Daoy (cell line): ENCODE measurements at places on chromosomes 1 and 21.
A peak's percentile ranks its signal among the peaks of the same experiment; 100 is the strongest.

GRCh38 chr1:10829965-10830515 is 33.6 kb upstream of the CASZ1 start:
- DNase-seq: no peak

- no peak for DNase-seq
These were observed 83.9 kb upstream of the ZNF648 start for GRCh38 chr1:182145441-182145840.

DNA sequence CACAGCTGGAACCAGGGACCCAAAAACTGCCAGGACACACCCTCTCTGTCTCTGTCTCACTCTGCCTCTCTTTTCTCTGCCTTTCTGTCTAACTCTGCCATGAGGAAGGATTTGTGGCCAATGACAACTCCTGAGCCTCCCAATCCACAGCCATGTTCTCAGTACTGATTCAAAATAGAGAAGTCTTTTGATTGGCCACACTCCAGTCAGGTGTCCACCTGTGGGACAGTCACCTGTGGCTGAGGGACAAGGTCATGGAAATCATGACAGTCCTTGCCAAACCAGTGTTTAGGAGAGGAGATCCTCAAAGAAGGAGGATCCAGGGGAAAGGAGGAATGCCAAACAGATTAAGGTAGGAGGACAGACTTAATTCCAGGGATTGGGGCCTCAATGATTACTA is 15.8 kb downstream of the TINAGL1 start:
- no peak for DNase-seq

DNA sequence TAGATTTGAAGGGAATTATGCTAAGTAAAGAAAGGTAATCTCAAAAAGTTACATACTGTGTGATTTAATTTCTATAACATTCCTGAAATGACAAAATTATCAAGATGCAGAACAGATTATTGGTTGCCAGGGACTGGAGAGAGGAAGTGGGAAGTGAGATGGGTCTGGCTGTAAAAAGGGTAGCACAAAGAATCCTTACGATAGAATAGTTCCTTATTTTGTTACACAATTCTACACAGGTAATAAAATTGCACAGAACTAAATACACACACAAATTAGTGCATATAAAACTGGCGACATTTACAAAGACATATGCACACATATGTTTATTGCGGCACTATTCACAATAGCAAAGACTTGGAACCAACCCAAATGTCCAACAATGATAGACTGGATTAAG is 33.5 kb downstream of the ZNF684 start:
- DNase-seq: no peak

DNA sequence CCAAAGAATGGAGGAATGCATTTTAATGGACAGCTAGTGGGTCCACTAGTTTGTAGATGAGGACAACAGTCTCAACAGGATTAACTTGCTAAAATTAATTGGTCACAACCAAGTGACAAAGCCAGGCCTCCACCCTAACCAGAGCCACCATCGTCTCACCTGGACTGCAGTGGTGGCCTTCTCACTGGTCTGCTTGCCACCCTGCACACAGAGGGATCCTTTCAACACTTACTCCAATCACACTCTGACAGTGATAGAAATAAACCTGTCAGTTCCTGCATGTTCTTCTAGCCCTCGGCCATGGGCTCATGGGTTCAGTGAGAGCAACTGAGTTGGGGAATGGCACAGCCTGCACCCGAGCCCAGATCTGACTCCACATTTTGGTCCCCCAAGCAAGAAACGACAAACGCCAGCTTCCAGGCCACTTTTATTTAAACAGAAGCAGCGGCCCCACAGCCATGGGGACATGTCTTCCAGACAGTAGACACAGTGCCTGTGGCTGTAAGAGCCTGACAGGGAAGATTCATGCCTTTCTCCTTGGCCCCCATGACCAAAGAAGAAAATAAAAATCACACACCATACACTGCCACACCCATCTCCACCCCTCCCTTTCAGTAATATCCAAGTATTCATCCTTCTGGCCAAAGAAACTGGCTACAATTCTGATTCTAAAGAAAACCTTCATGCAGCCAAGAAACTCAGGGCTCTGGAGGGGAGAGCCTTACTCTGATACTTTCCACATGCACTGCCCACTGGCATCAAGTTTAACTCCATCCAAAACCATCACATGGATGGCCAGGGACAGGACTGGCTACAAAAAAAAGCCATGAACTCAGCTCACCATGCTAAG is 37.6 kb downstream of the DHCR24 start:
- DNase-seq: no peak

GRCh38 chr1:115545791-115546733 is 95.7 kb upstream of the VANGL1 start:
- peak; percentile 99 for DNase-seq

GRCh38 chr1:4655674-4656532 is 1.5 kb downstream of the AJAP1 start:
- DNase-seq: peak; percentile 58

GRCh38 chr1:63888984-63889383 is 115.2 kb downstream of the ROR1 start:
- no peak for DNase-seq

- peak; percentile 86 for DNase-seq
These were observed 862 bp upstream of the DIPK1A start for GRCh38 chr1:92961896-92962752.

GRCh38 chr1:184113251-184113650 is 61.7 kb downstream of the TSEN15 start:
- no peak for DNase-seq

DNA sequence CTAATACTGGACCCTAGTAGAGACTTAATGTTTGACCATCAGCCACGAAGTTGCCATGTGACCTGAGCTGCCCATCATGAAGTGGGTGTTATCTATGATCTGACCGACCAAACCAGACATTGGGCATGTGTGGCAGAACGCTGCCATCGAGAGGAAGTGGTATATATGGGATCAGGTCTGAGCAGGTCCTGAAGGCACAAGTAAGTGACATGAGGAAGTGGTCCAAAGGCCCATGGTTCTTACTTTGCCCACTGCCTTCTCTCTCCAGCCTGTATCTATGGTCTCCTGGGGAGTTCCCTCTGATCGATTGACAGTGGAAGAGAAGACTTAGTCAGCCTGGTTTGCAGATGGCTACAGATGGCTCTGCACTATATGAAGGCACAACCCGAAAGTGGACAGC is 7.9 kb downstream of the SPSB1 start:
- no peak for DNase-seq

GRCh38 chr1:196160066-196160795 is 448.0 kb downstream of the KCNT2 start:
- DNase-seq: peak; percentile 21

GRCh38 chr1:103616362-103616761 is 865 bp upstream of the AMY2A start:
- no peak for DNase-seq

DNA sequence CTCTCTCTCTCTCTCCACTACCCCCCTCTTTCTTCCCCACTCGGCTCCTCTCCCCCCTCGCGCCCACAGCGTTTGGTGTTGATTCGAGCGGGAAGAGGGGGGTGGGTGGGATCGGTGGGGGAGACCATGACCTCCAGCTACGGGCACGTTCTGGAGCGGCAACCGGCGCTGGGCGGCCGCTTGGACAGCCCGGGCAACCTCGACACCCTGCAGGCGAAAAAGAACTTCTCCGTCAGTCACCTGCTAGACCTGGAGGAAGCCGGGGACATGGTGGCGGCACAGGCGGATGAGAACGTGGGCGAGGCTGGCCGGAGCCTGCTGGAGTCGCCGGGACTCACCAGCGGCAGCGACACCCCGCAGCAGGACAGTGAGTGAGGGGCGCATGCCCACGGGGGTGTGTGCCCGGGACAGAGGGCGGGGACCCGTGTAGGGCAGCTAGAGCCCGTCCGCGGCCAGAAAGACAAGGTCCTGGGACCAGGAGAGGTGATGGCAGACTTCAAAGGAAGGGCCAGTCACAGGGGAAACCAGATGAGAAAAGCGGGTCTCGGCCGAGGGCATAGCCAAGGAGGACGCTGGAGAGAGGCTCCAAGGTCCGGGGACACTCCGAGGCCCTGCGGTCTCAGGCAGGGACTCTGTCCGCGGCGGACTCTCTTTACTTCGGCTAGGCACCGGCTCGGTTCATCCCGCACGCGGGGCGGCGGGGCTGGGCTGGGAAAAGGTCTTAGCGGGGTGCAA is at the start of gene PRRX1:
Gene PRRX1, plus strand, starts transcription at position 39 of the 735 bp plus-strand sequence. Its CDS starts 88 bp downstream, at position 127.
- DNase-seq: no peak

GRCh38 chr1:157042846-157043245 is 2.7 kb downstream of the ARHGEF11 start:
- DNase-seq: no peak

GRCh38 chr1:226988334-226988666 is 48.2 kb downstream of the COQ8A start:
- no peak for DNase-seq
